ENCODE measurements at places on chromosomes 16 and 17.

DNA sequence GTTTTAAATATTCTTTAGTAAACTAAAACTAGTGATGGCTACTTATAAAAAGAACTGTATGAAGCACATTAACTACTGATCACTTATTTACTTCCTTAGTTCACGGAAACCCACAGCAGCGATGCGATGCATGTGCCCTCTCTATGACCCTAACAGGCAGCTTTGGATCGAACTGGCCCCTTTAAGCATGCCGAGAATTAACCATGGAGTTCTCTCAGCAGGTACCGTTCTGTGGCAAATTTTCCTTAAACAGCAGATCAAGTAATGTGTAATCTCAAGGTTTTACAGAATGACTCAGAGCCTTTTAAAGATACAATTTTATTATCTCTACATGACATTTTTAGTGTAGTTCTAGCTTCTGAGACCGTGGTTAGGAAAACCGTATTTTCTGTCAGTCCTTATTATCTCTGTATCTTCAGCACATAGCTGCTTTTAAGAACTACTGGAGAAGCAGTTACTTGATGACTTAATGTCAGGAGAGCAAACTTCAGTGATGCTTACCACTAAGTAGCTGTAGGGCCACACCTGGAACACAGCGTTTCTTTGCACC is 43.0 kb downstream of the GAN start:
- no peak for DNase-seq

DNA sequence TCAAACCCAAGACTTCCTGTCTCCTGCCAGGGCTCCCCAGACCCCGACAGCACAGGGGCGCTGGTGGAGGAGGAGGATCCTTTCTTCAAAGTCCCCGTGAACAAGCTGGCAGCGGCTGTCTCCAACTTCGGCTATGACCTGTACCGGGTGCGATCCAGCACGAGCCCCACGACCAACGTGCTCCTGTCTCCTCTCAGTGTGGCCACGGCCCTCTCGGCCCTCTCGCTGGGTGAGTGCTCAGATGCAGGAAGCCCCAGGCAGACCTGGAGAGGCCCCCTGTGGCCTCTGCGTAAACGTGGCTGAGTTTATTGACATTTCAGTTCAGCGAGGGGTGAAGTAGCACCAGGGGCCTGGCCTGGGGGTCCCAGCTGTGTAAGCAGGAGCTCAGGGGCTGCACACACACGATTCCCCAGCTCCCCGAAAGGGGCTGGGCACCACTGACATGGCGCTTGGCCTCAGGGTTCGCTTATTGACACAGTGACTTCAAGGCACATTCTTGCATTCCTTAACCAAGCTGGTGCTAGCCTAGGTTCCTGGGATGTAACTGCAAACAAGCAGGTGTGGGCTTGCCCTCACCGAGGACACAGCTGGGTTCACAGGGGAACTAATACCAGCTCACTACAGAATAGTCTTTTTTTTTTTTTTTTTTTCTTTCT is 8.1 kb downstream of the SERPINF1 start:
- no peak for DNase-seq

DNA sequence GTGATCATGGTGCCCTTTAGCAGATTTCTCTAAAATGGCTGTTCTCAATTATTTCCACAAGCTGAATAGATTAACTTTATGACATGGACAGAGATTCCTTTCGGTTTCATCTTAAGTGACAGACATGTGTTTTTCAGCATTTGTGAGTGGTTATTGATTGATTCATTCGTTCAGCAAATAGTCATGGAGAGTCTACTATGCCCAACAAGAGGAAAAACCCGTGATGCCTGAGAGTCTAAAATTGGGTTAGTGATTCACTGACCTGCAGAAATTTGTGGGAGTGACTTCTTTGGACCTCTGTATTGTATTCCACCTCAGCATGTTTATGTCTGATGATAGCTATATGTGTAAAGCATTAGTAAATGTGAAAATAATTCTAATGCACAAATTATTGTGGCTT is 28.0 kb upstream of the DUSP14 start:
- no peak for DNase-seq

GRCh38 chr17:78397681-78398101 is 19.2 kb downstream of the PGS1 start:
- no peak for DNase-seq

DNA sequence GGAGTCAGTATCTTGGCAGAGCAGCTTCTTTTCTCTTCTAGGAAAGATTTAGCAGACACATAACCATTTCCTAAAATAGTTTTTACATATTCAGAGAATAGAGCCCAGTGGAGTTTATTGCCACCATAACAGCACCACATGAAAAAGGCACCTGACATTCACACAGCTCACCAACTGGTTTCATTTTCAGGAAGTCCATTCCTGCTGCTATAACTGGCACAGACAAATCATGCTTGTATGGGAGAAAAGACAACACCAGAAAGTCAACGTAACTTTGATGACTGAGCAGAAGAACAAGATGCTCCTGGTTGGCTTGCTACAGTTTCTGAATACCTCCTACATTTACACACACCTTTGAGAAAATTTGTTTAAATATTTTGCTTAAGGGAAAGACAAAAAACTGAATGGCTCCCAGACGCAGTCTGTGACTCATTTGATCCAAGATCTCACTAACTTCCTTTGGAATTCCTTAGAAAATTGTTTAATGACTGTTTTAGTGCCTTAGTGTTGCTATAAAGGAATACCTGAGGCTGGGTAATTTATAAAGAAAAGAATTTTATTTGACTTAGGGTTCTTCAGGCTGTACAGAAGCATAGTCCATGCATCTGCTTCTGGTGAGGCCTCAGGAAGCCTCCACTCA is 1380.6 kb downstream of the CDH8 start:
- DNase-seq = no peak

- DNase-seq = no peak
These were observed 26.7 kb upstream of the USP7 start for GRCh38 chr16:8990445-8990844.

GRCh38 chr16:1034230-1035065 is 38.1 kb upstream of the SSTR5 start:
- DNase-seq = no peak

- no peak for DNase-seq
These were observed 94.8 kb downstream of the TNFRSF13B start for GRCh38 chr17:16877099-16877498.

- DNase-seq = no peak
These were observed 33.0 kb downstream of the MPRIP start for GRCh38 chr17:17075125-17075781.

DNA sequence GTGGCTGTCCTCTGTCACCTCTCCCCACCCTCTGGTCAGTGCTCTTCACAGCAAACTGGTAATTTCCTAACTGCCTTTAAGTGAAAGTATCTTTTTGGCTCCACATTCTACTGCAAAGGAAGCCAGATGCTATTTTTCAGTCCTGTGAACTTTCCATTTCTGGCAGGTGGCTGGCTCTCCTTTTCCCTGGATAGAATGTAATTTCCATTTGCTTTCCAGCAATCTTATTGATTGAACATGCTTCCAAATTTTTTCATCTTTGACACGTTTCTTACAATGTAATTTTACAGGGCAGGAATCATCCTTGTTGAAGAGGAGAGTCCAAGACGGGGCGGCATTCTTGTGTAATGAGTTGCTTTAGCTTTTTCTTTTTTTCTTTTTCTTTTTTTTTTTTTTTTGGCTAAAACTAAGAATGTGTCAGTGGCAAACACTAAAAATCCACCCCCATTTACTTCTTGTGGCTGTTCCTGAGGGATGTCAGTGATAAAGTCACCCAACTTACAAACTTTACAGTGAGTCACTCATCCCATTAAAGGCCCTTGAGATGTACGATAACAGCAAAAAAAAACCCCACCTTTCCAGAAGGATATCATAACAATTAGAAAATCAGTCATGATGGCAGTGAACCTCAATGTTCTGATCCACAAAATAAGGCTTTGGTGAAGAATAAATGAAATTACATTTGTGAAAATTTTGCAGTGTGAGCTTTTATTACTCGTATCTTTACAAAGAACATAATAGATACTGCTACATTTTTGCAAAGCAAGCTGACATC is 29.4 kb upstream of the PRKCA start:
- DNase-seq = no peak
